ENCODE measurements at places on chromosomes 13 and 19.
A peak's percentile ranks its signal among the peaks of the same experiment; 100 is the strongest.

GRCh38 chr19:31448221-31448657 is 99.0 kb upstream of the TSHZ3 start:
- no peak for DNase-seq

DNA sequence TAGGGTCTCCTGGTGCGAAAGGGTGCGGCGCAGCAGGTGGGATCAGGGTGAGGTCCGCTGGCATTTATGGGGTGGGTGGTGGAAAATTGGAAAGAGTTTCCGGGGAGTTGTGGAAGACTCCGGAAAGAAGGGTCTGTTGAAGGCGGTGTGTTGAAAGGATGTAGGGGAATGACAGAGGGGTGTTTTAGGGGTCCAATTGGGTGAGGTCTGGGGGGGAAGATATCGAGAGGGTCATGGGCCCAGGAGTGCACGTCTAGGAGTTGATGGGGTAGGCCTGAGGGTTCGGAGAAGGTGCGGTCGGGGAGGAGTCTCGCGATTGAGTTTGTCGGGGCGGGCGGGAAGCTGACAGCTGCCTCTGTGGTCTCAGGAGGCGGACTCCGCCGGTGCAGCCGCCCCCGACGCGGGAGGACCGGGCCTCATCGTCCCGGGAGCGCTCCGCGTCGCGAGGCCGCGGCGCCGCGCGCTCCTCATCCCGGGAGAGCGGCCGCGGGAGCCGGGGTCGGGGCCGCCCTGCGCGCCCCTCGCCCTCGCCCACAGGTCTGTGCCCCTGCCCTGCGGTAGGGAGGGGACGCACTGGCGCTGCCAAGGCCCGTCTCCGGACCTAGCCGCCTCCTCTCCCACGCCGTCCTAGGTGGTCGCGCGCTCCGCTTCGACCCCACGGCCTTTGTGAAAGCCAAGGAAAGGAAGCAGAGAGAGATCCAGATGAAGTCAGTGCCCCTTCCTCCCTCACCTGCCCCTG is 7.0 kb downstream of the PGLYRP1 start:
- peak; percentile 49 for DNase-seq

DNA sequence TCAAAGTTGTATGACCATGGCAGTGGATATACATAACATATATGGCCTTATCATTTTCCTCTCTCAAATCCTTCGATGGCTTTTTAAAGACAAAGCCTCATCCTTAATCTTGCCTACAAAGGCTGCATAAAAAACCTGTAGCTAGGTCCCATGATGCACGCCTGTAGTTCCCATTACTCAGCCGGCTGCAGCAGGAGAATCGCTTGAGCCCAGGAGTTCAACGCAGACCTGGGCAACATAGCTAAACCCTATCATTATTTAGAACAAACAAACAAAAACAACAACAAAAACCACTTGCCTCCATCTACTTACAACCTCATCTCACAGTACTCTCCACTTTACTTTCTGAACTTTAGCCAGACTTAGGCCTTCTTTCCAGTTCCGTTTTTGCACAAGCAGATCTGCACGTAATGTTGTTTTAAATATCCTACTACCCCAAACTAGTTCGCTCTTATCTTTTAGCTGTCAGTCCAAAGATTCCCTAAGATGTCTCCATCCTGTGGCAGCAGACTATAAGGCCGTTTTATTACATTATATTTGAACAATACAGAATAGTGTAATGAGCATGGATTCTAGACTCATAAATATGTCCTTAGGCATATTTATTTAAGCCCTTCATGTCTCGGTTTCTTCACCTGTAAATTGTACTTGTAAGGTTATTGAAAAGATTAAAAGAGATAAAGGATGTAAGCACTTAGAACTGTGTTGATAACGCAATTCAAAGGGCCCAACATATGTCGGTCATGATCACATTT is 969 bp upstream of the POMP start:
- no peak for DNase-seq

DNA sequence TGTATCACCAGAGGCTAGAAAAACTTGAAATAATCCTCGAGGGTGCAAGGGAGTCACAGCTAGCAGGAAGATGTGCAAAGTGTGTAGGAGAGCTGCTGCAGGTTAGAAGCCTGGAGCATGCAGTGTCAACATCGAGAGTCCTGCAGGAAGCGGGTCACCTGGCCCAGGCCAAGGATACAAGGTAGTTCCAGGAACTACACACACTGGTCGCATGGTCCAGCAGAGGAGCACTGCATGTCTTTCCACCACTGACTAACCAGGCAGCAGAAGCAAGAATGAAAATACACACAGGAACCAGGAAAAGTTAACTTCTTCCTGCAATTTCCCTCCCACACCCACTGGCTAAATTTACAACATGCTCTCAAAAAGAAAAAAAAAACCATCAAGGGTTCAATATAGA is 36.0 kb upstream of the MIR17HG start:
- DNase-seq: no peak

Measured in activated naive CD8-positive, alpha-beta T cell treated with anti-CD3 and anti-CD28 coated beads, Interleukin-2, amount 50 U/mL, for 24 hours (primary cell).